ENCODE measurements at places on chromosomes 5 and 9. TPM values are rescaled to one million over a fixed set of nuclear protein-coding genes. Genes with fewer than 3 reads are reported as not detected.

The NRARP gene
- 0.07 TPM for polyA plus RNA-seq

DNA sequence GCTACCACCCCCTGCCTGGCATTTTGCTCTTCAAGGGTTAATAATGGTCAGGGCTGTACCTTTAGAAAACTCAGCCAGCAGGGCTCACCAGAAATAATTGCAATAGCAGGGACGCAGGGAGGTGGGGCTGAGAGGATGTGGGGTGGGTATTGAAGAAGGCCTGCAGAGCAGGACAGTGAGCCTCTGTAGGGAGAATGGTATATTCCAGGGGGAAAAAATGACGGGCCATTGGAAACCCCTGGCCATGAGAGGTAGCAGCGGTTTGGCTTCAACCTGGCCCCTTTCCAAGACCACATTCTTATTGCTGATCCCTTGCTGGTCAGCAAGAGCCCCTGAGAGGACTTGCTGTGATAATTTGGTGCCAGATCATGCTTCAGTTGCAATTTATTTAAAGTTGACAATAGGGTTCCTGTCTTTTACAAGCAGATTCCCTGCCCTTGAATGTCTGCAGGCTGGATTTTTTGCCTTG is 36.7 kb upstream of the CTNNA1 start:
- H3K27ac ChIP-seq, result no peak overlapping the region
- no peaks in the 10 kb centered on the region for H3K36me3 ChIP-seq
- no peaks in the 10 kb centered on the region for H3K27me3 ChIP-seq
- no peak overlapping the region for H3K4me3 ChIP-seq

GRCh38 chr5:65263321-65263720 is 218.4 kb downstream of the ADAMTS6 start:
- no peaks in the 10 kb centered on the region for H3K27me3 ChIP-seq
- H3K4me1 ChIP-seq, result peaks cover 6% of the 10 kb centered on the region
- no peak for DNase-seq
- H3K27ac ChIP-seq, result no peak overlapping the region
- no peak overlapping the region for H3K4me3 ChIP-seq

GRCh38 chr5:6868575-6869215 is 155.5 kb downstream of the TENT4A start:
- no peaks in the 10 kb centered on the region for H3K27me3 ChIP-seq
- no peaks in the 10 kb centered on the region for H3K4me1 ChIP-seq
- no peak overlapping the region for H3K27ac ChIP-seq
- no peak for DNase-seq
- no peak overlapping the region for H3K4me3 ChIP-seq
- no peaks in the 10 kb centered on the region for H3K36me3 ChIP-seq

GRCh38 chr5:145244788-145245187 is 590.4 kb downstream of the PRELID2 start:
- H3K4me1 ChIP-seq, result peaks cover 9% of the 10 kb centered on the region
- H3K36me3 ChIP-seq, result no peaks in the 10 kb centered on the region
- no peaks in the 10 kb centered on the region for H3K27me3 ChIP-seq
- DNase-seq, result peak; percentile 24

- H3K4me1 ChIP-seq, result peaks cover 14% of the 10 kb centered on the region
- H3K36me3 ChIP-seq, result no peaks in the 10 kb centered on the region
- H3K27me3 ChIP-seq, result no peaks in the 10 kb centered on the region
Observed at GRCh38 chr5:73796164-73797131, 170.5 kb downstream of the ARHGEF28 start.

Data from fibroblast of lung (primary cell).